Activated naive CD4-positive, alpha-beta T cell treated with anti-CD3 and anti-CD28 coated beads for 36 hours (primary cell): ENCODE measurements at places on chromosomes 3 and 15.
A peak's percentile ranks its signal among the peaks of the same experiment; 100 is the strongest.

GRCh38 chr15:48283396-48284145 is 47.7 kb upstream of the DUT start:
- DNase-seq: no peak

DNA sequence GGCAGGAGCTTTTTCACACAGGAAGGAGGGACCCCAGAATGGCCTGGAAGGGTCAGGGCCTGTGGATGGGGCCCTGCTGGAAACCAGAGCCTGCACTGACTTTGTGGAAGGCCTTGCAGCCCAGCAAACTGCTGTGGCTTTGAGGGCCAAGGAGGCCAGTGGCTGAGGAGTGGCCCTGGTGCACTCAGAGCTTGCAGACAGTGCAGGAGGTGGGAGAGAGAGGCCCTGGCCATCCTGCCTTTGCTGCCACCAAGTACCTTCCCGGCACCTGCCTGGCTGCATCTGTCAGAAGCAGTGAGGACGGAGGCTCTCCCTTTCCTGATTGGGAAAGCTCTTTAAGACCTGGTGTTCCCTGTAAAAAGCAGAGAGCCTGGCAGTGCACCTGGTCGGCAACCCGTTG is 6.4 kb downstream of the PSTPIP1 start:
- no peak for DNase-seq

DNA sequence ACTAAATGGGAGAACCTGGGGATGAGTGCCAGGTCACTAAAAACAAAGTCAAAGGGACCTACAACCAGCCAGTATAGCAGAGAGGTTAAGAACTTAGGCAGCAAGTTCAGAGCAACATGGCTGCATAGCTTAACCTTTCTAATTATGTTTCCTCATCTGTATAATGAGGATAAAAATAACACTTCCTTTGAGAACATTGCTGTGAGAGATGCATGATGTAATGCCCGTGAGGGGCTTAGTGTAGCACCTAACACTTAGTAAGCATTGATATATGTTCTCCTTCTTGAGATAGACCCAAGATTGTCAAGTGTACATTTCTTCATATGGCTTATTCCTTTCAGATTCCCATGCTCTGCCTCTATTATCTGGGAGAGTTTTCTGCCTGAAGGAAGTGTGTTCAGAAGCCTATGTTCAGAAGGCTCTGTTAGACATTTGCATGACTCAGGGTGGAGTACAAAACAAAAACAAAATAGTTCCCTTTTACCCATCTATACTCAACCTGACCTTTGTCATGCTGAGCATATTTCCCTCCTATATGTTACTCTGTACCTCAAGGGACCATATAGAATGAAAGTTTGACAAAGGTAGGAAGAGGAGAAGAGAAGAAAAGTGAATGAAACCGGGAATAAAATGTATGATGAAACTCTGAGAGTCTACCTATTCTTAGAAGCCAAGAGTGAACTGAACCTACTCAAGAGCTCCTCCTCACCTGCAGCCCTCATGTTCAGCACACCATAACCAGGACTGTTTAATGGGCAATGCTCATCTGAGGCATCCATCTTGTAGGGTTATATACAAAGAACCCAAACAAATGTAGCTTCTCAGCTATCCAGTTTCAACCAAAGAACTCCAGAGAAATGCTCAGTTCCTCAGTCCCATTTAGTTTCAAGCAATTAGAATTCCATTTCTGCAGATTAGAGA is 70.7 kb upstream of the KCNMB2 start:
- DNase-seq: no peak

DNA sequence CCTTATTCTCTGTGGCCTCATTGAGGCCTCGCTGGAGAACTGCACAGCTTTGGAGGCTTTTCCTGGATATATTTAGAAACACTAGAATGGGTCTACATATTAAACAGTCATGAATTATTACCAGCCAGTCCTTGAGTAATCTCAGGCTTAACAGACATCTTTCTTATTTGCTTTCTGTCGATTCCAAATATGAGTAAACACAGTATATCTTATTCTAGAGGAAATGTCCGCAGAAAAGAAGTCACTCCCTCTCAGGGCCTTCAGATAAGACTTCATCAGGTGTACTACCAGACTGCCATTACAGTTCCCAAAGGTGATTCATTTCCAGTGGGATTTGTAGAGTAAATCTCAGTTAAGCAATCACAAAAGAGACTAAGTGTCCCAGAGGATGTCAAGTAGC is 310.7 kb downstream of the RBMS3 start:
- no peak for DNase-seq

- DNase-seq: no peak
Observed at GRCh38 chr3:23987356-23987755, 42.3 kb downstream of the NR1D2 start.

DNA sequence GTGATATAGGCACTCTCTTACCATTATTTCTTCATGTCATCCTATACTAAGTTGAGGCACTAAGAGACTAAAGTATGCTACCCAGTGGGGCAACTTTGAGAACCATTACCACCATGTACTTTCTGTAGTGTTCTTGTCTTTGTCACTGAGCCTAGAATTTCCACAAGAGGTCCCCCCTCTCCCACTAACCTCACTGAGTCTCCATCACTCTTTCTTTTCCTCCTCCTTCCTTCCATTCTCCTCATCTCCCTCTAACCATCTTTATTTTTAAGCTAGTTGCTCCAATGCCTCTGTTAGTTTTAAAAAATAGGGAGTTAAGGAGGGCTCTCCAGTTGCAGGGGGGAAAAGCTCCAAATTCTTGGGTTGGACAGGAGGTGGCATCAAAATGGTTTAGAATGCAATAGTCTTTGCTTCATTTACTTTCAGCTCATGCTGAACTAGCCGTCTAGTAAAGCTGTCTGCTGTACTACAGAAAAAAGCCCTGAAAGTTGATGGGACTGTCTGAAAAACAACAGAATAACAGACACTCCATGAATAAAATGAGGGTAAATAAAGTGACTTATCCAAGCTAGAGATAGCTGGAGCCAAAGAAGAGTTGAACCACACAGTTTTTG is 85.1 kb upstream of the MYRIP start:
- DNase-seq: no peak

DNA sequence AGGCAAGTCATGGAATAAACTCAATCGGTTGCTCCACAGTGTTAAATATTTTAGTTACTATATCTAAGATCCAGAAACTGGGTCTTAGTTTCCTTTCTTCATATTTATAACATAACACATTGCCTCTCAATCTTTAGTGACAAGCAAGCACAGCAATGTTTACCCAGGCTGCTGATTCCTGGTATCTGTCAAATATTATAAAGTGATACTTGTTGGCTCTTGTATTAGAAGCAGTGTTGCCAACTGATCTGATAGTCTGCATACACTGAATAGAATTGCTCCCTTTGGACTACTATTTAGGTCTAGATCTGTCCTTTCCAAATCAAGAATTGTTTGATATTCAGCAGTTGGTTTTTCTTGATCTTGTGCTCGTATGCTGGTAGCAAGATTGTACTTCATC is 7.2 kb upstream of the HHLA2 start:
- no peak for DNase-seq

DNA sequence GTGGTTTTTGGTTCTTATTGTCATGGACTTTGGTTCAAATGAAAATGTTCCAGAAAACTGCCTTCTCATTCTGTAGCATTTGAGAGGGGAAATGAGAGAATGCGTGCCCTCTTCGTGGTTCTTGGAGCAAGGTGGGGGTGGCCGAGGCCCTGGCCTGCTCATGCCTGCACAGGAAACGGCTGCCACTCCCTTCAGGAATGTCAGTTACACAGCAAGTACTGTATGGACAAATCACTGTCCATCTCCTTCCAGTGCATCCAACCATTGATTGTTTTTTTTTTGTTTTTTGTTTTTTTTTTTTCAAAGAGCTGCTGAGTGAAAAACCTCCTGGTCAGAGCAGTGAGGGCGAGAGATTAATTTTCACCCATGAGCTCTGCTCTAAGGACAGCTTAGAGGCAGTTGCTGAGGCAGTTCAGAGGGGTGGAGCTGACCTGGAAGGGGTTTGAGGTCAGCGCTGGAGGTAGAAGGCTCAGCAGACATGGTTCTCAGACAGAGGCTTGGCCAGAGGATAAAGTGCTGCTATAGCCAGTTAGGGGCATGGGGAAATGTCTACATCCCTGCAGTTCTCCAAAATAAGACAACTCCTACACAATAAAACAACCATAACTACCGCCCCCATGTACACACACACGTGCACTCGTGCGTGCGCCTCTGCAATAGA is 20.2 kb upstream of the KIF23 start:
- no peak for DNase-seq

GRCh38 chr15:77519540-77519939 is 98.9 kb downstream of the HMG20A start:
- DNase-seq: no peak

DNA sequence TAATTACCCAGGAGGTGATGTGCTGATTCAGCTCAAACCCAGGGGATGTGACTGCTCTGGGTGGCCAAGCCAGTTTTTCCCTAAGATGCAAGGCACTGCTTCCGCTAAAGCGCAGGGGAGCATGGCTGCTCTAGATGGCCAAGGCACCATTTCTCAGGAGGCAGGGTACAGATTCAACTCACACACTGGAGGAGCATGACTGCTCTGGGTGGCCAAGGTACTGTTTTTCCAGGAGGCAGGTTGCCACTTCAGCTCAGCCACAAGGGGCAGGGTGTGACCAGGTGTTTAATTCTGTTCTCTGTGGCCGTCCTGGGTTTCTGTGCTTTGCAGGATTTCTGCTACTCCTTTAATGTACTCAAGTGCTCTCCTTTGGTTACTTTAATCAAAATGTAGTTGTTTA is 659.3 kb upstream of the ARRDC4 start:
- no peak for DNase-seq

- DNase-seq: no peak
Observed at GRCh38 chr15:77504871-77505270, 84.2 kb downstream of the HMG20A start.

GRCh38 chr3:79052054-79052681 is 715.6 kb downstream of the ROBO1 start:
- peak; percentile 5 for DNase-seq

- peak; percentile 59 for DNase-seq
Observed at GRCh38 chr3:30342318-30343060, 263.9 kb upstream of the TGFBR2 start.

GRCh38 chr15:98941595-98942255 is 65.9 kb downstream of the PGPEP1L start:
- no peak for DNase-seq

DNA sequence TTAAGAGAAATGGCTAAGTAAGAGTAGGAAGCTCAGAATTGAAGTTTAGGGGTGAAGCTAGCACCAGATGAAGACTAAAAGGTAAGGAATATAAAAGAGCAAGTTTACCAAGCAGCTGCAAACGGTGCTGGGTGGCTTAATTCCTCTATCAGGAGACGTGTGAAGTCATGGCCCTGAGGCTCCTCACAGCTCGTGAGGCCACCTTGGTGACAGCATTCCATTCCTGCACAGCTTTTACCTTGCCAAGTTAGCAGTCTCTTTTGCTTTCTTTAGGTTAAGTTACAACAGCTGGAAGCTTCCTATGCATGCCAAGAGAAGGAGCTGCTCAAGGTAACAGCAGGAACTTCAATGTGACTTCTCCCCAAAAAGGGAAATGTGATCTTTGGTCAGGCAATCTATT is 6.4 kb downstream of the TMCO5A start:
- no peak for DNase-seq
